NCI-H187 (cell line): ENCODE measurements at places on chromosomes 7 and 10.

GRCh38 chr7:91609525-91609924 lies 271.0 kb downstream of the MTERF1 start:
- no peak for DNase-seq

- no peak for DNase-seq
Observed at GRCh38 chr7:80881351-80881900, 37.4 kb downstream of the SEMA3C start.

GRCh38 chr10:114431414-114432135 lies 27.3 kb upstream of the AFAP1L2 start:
- DNase-seq: no peak

- DNase-seq: no peak
Observed at GRCh38 chr7:41567031-41567730, 135.7 kb downstream of the INHBA start.

DNA sequence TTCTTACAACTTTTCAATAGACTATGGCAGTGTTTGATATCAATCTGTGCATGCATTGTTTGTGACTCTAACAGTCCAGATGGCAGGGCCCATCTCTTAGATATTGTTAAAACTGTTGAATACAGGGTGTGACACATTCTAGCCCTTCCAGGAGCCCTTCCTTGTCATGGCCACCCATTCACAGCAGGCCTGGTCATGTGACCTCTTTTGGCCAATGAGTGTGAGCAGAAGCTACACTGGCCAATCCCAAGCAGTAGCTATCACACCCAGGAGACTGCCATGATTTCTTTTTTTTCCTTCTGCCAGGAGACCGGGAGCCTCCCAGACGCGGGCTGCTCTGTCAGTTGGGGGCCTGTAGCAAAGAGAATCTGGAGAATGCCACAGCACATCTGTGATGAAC lies 655.4 kb upstream of the MKI67 start:
- no peak for DNase-seq

GRCh38 chr7:54881816-54882520 lies 123.0 kb upstream of the SEC61G start:
- no peak for DNase-seq

- no peak for DNase-seq
Observed at GRCh38 chr7:2466675-2467074, 9.5 kb downstream of the GRIFIN start.

- no peak for DNase-seq
Observed at GRCh38 chr7:67470256-67470751, 473.7 kb downstream of the TYW1 start.

- DNase-seq: no peak
Observed at GRCh38 chr7:131537571-131537978, 18.9 kb downstream of the PODXL start.

GRCh38 chr10:55144001-55144400 lies 343.0 kb upstream of the PCDH15 start:
- no peak for DNase-seq

GRCh38 chr10:99927721-99928280 lies 81.9 kb downstream of the DNMBP start:
- no peak for DNase-seq

DNA sequence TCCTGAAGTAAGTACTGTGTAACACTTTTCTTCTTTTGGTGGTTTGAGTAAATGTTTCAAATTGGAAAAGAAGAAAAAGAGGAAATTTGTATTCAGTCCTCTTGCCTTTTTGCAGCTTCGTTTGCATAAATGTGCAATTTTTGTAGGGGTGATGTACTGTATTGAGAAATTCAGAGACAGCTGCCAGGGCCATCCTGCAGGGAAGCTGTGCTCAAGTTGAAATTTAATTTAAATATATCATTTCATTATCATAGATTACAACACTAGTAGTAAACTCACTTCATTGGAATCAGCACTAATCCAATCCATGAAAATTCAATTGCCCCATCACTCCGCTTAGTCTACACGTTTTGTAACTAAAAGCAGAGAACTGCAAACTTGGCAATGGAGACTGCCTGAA lies 415.4 kb downstream of the DNAJB9 start:
- no peak for DNase-seq

DNA sequence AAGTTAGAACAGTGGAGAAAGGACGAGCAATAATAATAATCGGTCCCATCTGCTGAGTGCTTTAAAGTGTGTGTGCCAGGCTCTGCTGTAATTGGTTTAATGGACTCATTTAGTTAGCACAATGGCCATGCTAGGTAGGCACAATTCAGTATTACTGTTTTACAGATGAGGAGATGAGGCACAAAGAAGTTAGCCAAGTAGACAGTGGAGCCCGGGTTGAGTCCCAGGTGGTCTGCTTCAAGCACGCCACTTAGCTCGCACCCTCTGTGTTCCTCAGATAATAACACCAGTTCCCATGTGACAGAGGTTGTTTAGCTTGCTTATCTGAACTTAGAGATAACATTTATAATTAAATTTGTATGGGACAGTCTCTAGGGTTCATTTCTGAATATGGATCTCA lies 101.6 kb upstream of the GJD4 start:
- no peak for DNase-seq

DNA sequence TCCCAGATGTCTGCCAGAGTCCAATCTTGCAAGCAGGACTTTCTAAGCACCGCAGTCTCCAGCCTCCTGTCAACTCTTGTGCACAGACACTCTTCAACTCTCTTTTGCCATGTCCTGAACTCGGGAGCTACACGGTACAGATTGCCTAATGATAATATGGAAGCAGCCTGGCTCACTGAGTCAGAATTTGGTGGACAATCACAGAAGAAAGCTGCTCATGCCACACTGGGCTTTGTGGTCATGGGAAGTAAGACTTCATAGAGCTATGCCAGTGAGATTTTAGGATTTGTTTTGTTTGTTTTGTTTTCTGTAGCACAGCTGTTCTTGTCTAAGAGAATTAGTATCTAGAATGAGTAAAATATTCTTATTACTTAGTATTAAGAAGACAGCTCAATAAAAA lies 144.1 kb upstream of the PRSS58 start:
- no peak for DNase-seq

- DNase-seq: no peak
Observed at GRCh38 chr7:33614357-33615117, 290.8 kb upstream of the BMPER start.

DNA sequence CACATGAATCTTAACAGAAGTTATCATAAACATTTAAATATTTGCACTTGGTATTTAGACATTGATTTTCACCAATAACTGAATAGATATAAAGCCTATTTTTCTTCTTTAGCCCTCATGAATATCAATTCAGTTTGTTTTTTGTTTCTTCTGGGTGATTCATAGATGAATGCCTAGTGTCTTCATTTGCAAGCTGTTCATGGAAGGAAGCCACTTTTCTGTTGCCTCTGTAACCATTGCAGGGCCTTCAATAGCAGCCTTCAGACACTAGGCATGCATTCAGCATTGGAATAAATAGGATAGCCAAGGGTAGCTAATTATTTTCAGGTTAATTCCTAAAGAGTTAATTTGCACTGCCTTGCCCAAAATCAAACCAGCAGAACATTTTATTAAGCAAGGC lies 375.3 kb downstream of the DPP6 start:
- no peak for DNase-seq

- DNase-seq: no peak
Observed at GRCh38 chr10:95505641-95506040, 55.5 kb downstream of the SORBS1 start.

- no peak for DNase-seq
Observed at GRCh38 chr10:90977855-90978486, 57.1 kb upstream of the ANKRD1 start.

DNA sequence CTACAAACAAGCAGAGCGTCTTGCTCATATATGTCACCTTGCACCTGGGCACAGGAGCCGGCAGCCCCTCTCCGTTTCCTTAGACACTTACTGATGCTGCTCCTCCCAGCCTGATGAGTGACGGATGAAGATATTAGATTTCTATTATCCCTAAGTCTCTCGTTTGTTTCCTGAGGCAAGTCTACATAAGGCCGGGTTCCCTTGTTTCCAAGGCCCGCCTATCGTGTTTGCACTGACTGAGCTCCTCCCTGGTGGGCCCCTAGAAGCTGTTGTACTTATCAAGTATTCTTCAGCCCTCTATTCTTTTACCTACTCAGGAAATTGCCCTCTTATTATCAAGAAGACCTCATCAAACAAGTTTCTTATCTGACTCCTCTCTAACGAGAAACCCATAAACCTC lies 18.5 kb downstream of the SH3PXD2A start:
- DNase-seq: no peak

GRCh38 chr7:110065121-110065520 lies 1025.8 kb upstream of the LRRN3 start:
- peak; percentile 83 for DNase-seq

DNA sequence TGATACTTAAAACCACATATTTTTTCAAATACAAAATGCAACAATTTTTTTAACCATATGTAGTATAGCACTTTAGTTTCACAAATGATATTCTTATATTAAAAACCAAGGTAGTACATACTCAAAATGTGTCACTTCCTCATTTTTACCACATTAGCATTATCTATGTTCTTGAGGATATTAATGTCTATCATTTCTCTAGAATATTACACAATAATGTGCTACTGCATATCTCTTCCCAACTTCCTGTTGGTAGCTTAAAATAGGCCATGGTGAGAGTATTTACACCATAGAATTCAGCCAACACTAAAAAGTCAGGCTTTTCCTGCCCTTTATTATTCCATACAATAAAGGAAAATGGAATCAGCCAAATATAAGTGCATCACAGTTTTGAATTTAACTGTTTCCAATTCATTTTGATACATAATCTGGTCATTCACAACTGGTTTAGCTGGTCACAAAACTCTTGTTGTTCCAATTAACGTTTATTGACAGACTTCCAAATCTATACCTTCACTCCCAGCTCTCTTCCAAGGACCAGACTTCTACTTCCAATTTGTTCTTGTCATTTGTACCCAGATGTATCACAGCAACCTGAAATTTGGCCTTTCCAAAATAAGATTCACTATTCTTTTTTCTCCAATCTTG lies 20.0 kb upstream of the LRRC17 start:
- DNase-seq: no peak

DNA sequence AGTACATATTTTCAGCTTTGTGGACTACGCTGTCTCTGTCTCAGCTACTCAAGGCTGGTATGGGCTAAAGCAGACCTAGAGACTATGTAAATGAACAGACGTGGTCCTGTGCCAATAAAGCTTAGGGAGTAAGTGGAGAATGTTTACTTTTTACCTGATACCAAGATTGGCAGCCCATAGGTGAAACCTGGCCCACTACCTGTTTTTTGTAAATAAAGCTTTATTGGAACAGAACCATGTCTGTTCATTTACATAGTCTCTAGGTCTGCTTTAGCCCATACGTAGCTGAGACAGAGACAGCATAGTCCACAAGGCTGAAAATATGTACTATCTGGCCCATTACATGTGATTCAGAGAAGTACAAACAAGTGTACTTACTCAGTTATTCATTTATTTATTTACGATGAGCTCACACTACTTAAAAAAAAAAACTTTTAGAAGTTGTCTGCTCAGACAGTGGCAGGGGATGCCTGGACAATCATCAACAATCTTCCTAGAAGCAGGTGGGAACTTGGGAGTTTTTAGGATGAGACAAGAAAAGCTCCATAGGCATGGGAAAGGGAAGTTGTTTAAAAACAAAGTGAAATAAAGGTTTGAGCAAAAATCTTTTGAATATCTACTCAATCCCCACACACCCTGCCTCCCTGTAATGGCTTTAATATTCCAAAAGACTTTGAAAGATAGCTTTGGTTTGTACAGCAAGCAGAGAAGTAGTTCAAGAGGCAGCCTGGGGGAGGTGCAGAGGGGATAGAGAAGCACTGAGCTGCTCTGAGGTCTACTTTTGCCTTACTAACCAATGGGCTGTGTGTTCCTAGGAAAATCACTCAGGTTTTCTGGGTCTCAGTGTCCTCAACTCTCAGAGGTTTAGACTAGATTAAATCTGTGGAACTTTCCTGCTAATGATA lies 114.4 kb upstream of the AFAP1L2 start:
- DNase-seq: no peak

DNA sequence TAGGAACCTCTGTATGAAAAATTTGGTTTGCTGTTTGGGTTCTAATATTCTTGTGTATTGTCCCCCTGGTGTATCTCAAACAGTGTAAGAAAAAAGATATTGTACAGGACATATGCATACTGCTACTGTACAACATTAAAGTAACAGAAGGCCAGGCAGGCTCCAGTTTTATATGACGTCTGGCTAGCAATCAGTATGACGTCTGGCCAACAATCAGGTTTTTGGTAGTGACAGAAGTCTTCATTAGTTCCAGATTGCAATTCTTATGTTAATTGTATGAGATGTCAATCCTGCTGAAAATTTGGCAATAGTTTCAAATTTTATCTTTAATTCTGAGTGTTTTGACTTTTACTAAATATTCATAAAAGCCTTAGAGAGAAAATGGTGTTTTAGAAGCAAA lies 67.9 kb upstream of the KCND2 start:
- DNase-seq: no peak

DNA sequence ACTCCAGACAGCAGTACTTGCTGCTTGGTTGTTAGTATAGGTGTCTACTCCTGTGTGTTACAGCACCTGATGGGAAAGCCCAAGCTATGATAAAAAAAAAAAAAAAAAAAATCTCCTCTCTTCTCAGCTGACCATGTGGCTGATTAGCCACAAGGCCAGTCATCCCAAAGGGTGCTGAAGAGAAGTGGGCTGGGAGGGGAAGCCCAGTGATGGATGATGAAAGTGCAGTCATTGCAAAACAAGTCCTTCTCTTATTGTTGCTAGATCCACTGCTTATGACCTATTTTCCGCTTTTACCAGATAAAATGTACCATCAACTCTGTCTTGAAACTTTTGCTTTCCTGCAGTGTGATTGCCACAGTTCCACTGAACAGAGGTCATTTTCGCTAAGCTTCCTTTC lies 1092.5 kb upstream of the C7orf33 start:
- DNase-seq: no peak

DNA sequence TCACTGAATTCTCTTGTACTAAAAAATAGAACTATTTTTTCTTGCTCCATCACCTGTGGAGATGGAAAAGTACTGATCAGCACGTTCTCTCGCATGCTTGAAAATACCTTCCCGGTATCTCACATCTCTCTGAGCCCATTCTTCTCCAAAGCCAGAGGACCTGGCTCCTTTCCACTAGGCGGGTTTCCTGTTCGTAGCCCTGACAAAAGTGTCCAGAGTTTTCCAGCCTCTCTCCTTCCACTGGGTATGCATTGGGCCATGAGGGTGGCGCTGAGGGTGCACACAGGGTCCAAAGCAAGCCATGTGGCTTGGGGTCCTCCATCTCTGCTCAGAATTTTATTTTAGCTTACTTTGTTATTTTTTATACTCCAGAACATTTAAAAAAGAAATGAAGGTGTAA lies 16.3 kb upstream of the SRGN start:
- DNase-seq: no peak

GRCh38 chr7:97421307-97421930 lies 303.9 kb downstream of the SDHAF3 start:
- DNase-seq: no peak

DNA sequence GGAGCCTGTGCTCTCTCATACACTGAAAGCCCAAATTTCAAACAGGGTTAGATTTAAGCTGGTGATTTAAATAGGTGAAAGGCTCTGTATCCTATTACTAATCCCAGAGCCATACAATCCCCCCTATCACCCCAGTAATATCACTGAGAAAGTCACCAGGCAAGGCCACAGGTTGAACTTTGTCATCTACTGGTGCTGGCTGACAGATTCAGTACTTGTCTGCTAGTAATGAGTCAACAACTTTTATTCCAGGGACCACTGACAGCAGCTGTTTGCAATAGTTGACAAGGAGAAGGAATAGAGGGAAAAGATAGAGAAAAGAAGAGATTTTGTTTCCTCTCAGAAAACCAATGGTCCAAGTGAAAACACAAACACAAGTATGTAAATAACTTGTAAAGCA lies 10.4 kb downstream of the ASB15 start:
- no peak for DNase-seq
